D721Med (cell line): ENCODE measurements at places on chromosomes 7 and 10.

GRCh38 chr10:128511284-128511683, 385.1 kb upstream of the MKI67 start:
- DNase-seq = no peak

GRCh38 chr7:79282070-79282694, 171.3 kb downstream of the MAGI2 start:
- no peak for DNase-seq

DNA sequence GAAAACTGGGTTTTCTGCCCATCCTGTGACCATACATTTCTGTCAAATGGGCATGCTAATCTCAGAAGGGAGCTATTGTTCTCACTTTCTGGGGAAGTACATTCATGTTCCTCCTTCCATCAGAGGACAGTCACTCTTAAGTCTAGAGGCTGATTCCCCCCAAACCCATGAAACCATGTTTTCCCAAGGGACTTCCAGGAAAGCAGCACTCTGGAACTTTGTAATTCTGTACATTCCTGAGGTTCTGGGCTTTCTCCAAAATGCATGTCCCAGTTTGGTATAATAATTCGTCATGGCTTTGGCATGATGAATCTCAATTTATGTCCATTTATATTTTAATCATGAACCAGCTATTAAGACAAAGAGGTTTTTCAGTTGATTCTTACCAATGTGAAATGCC, 688.1 kb downstream of the LRMDA start:
- DNase-seq = no peak

- no peak for DNase-seq
Observed at GRCh38 chr7:137970253-137970975, 31.5 kb downstream of the CREB3L2 start.

DNA sequence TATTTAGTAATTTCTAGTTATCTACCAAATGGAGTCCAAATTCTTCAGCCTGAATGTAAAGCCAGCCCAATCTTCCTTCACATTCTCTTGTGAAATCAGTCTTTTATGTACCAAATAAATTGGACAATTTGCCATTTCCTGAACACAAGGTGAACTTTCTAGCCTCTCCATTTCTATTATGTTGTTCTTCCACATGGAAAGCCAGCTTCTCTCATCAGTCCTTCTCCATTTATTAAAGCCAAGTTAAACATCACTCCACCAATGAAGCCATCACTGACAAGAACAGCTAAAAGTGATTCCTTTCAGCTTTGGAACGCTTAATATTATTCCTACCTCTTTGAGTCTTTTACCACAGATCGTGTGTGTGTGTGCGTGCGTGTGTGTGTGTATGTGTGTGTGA, 88.4 kb downstream of the VPS41 start:
- DNase-seq = no peak
